ENCODE measurements at places on chromosomes 7 and 10.
A peak's percentile ranks its signal among the peaks of the same experiment; 100 is the strongest.

DNA sequence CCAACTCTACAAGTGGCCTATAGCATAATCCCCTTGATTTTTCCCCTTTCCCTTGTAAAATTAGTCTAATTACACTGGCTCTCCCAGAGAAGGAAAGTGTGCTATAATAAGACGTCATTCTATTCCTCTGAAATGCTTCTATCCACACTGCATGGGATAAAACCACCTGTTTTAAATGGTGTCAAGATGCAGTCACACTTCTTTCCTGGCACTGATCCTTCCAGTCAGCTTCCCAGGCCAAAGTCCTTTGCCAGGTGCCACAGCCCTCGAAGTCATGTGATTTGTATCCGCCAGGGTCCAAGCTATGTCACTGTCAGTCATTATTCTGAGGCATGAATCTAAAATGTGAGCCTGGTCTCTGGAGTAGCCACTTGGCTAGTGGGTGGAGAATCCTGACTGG, 169.0 kb upstream of the KIAA1217 start:
- DNase-seq, result no peak

- no peak for DNase-seq
Measured at GRCh38 chr10:93695740-93696139, 6.7 kb downstream of the FRA10AC1 start.

DNA sequence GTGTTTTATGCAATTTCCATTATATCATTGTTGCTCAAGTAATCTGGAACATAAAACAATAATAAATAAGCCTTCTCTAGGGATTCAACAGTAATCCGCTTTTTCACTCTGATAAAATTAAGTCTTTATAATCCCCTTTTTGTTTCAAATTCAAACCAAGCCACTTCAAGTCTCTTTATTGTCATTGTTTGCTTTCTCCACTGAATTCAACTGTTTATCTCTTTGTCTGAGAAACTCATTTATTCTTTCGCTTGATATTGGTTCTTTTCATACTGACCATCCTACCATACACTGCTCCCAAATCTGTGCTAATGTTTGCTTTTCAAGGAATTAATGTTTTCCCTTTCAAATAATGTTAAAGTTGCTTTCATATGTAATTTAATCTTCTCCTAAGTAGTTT, 550.4 kb upstream of the PCDH15 start:
- no peak for DNase-seq

GRCh38 chr10:107025676-107026075, 138.8 kb downstream of the SORCS1 start:
- no peak for DNase-seq

DNA sequence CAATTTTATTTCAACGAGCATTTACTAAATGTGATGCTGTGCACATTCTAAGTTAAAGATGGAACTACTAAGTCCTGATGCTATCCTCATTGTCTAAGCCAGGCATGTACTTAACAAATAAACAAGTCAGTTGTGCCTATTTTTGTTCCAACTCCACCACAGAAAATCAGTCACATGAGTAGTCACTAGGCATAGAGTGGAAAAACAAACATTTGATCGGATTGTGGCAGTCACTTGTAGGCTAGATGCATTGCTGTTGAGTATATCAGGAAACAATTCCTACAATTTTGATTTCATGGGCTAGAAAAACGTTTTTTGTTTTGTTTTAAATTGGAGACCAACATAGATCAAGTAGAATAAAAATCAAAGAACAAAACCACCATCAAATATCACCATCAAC, 177.6 kb upstream of the SLC25A13 start:
- no peak for DNase-seq

DNA sequence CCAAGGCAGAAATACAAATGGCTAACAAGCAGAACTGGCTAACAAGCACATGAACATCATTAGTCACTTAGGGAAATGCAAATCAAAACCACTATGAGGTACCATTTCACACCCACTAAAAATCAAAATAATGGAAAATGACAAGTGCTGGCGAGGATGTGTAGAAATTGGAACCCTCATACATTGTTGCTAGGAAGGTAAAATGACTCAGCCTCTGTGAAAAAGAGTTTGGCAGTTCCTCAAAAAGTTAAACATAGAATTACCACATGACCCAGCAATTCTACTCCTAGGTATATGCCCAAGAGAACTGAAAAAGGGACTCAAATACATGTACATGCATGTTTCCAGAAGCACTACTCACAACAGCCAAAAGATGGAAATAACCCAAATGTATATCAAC, 52.8 kb upstream of the ANAPC16 start:
- peak; percentile 73 for DNase-seq

GRCh38 chr7:12771378-12771877, 84.0 kb downstream of the ARL4A start:
- peak; percentile 43 for DNase-seq

DNA sequence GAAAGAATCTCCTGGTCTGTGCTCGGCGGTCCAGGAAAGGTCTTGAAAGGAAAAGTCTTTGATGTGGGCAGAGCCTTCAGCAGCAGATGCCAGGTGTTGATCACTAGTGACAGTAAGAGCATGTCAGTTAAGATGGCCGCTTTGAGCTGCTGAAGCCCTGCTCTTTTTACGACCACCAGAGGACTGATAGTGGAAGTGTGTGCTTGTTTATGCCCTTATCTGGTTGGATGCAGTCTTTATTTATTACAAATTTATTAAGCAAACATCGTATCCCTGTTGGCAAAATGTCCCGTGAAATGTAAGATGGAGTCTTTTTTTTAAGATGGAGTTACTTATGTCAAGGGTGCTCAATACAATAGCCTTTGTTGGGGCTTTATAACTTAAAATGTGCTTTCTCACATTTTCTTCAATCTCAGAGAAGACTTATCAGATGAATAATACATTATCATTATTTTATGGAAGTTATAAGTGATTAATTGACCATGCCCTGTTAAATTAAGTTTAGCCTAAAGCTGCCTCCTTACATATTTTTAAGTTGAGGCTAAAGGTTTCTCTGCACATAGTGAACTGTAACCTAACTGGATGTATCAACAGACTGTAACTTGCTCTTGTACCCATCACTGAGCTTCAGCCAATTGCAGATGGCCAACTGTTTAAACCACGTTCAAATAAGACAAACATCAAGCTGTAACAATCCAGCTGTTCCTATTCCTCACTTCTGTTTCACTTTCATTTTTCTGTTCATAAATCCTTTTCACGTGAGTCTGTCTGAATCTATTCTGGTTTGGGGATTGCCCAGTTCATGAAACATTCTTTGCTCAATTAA, 97.4 kb upstream of the PIK3CG start:
- DNase-seq, result peak; percentile 28

GRCh38 chr10:5555021-5555510, 30.3 kb downstream of the CALML3 start:
- no peak for DNase-seq

DNA sequence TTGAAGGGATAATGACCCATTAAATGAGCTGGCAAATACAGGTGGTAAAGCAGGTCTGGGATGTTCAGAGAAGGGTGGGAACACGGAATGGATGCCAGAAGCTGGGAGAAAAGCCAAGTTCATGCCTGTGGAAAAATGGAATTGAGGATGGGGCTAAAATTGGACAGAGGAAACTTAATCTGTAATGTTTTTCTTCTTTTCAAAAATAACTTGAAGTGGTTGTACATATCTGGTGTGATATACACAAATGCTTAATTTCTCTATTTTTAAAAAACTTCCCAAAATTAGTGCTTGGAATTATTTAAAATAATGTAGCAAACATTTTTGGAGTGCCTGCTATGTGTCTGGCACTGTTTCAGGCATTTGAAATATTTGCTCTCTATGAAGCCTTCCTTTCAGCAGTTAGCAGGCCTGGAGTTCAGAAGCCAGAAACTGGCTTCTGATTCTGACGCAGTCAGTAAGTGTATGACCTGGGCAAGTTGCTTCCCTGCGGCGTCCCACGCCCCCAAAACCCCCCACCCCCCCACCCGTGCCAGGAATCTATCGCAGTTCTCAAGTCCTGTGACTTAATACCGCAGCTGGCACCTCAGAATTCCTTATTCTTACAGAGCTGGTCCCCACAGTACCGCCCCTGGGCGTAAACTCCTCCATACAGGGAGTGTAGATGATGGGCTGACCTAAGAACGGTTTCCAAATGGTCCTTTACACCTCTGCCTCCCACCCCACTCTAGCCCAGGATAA, 828 bp upstream of the MALSU1 start:
- peak; percentile 50 for DNase-seq

GRCh38 chr7:778968-779451, 51.9 kb upstream of the PRKAR1B start:
- no peak for DNase-seq

DNA sequence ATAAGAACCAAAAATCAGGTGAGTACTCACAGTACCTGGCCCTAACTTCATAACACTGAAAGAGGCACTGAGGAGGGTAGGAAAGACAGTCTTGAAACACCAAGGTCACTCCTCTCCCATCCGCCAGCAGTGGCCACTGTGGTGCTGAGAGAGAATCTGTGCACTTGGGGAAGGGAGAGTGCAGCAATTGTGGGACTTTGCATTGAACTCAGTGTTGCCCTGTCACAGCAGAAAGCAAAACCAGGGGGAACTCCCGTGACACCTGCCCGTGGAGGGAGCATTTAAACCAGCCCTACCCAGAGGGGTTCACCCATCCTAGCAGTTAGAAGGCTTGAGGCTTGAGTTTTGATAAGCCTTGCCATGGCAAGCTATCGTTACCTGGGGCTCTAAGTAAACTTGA, 35.2 kb upstream of the MAP3K8 start:
- no peak for DNase-seq

DNA sequence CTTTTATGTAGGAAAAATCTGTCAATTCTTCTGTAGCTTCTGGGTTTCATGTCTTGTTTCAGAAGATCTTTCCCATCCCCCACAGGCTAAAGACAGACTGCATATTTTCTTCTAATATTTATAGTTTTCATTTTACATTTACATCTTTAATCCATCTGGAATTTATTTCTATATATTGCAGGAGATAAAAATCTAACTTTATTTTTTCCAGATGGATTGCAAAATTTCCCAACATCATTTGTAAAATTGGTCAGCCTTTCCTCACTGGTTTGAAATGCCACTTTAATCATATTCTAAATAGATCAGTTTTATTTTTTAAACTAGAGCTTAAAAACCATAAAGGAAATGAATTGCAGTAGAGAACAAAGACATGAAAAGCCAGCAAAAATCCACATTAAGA, 46.9 kb downstream of the TMEM26 start:
- no peak for DNase-seq

DNA sequence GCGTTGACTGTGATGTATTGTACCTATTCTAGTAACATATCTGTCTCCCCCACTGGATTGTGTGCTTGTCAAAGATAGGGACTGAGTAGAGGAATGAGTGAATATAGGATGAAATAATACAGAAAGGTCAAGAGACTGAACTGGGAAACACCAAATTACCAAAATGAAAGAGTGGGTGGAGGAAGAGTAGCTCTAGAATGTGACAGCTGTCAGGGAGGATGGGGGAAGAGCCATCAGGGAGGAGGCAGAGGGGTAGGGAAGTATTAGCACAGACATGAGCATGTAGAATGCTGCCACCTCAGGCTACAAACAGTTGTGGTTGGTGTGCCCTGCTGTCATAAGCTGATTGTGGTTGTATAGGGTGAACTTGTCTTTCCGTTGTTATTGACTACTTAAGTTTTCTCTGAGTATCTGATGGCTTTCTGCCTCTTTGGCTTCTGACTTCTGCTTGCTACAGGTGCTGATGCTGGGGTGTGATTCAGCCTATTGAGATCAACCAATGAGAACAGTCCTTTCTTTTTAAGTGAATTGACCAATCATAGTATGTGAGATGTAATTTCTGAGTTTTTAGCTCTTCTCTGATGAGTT, 5.6 kb downstream of the CCSER2 start:
- peak; percentile 37 for DNase-seq

DNA sequence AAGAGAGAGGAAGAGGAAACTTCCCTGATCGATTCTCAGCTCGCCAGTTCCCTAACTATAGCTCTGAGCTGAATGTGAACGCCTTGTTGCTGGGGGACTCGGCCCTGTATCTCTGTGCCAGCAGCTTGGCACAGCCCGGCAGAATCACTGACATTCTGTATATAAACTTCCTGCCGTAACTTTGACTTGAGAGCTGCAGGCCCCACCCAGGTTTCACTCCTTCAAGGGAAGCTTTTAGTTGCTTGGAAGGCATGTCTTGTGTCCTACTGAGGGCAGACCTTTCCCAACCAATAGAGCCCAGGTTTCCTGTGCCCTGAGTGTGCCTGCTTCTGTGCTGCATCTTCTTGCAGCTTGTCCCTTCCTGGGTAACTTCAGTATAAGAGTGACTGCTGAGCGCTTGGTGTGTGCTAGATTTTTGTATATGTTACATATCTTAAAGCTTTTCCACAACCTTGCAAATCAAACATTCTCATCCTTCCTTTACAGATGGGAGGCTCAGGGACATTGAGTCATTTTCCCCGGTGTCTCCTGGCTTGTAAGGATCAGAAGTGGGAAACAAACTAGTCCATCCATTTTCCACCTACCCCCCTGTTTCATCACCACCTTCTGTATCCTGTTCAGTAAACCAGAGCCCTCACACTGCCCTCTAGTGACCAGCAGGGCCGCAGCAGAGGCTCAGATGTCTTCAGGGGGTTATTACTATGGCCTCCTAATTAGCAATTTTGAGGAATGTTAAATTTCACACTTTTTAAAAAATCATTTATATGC, 225.2 kb upstream of the PRSS58 start:
- DNase-seq, result peak; percentile 33

DNA sequence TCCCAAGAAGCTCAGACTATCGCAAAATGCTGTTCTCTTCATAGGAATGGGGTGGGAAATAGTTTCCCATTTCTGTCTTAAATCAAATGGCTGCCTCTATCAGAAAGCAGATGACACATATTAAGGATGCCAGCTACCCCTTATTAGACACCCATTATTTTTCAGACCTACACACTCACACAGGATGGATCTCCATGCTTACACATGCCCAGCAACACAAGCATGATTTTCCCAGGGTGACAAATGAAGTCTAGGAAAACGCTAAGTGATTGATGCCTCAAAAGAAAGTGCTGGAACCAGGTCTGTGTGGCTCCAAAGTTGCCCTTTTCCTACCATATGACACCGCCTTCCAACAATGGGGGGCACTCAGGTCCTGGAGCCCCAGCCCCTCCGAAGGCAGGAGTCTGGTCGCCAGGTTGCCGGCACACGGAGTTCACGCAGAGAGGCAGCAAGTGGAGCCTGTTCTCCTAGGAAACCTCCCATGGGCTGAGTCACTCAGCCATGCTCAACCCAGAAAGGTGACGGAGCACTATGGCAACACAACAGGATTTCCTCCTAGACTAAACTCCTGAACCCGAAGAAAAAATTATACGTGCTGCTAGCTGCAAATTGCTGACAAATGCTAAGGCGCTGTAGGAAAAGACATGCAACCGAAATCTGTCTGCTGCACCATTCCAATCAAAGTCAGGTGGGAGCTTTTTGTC, 19.8 kb downstream of the VOPP1 start:
- peak; percentile 93 for DNase-seq

DNA sequence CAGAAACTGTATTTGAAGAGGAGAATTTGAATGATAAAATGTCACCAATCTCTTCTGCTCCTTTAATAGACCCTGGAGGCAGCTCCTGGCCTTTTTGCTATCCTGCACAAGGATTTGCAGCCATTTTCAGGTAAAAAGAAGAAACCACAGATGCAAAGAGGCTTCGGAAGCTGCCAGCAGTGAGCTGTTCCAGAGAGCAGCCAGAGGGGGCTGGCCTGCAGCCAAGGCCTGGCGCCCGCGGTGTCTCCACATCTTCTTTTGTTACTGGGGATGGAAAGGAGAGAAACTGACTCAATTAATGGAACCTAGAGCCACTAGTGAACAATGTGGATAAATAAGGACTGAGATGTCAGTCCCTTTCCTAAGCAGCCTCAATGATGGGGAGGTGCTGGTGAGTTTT, 23.9 kb upstream of the GPR26 start:
- DNase-seq, result no peak

Measured in renal cortical epithelial cell (primary cell).